GM06990 (cell line): ENCODE measurements at places on chromosomes 16 and 17.

- no peak for DNase-seq
Measured at GRCh38 chr16:84957792-84958191, 53.5 kb downstream of the ZDHHC7 start.

DNA sequence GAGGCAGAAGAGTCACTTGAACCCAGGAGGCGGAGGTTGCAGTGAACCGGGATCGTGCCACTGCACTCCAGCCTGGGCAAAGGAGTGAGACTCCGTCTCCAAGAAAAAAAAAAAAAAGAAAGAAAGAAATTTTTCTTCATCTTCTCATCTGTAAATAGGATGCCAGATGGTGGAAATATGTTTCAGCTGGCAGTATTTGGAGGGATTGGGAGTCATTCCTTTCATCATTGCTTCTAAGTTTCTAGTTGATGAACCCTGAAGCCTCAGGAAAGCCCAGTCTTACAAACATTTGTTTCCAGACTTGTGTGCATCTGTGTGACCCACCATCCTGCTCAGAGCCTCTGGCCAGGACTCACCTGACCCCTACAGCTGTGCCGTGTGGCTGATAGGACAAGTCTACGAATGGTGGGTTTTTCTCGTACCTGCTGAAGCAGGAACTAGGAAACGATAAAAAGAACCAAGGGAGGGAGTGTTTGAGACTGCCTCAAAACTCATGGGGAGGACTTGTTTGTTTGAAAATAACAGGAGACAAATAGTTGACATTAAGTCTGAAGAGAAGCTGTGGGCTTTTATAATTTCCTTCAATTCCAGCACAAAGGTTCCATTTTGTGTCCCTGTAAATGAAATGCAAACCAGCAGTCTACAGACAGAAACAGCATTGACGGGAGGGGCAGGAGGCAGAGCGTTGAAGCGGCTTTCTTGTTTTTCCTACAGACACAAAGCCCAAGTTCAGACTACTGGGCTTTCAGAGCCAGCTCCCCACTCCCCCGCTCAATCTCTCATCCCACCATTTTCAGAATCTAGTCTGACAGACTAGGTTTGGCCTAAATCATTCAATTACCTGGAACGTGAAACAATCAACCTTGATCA is 24.9 kb downstream of the CDRT4 start:
- no peak for DNase-seq

DNA sequence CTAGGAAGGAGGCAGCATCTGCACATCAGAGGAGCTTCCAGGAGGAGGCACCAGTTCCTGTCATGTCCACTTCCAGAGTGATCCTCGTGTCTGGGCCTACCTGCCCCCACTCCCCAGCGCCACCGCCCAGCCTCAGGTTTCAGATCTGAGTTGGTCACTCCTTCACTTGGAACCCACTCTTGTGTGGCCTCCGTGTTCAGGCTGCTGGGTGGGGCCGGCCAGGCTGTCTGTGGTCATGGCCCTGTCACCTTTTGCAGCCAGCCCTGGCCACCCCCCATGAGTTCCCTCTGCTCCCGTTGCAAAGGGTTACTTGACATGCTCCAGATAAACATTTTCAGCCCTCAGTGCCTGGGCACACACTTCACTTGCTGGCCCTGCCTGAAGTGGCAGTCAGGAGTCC is 26.6 kb upstream of the SPPL2C start:
- no peak for DNase-seq

DNA sequence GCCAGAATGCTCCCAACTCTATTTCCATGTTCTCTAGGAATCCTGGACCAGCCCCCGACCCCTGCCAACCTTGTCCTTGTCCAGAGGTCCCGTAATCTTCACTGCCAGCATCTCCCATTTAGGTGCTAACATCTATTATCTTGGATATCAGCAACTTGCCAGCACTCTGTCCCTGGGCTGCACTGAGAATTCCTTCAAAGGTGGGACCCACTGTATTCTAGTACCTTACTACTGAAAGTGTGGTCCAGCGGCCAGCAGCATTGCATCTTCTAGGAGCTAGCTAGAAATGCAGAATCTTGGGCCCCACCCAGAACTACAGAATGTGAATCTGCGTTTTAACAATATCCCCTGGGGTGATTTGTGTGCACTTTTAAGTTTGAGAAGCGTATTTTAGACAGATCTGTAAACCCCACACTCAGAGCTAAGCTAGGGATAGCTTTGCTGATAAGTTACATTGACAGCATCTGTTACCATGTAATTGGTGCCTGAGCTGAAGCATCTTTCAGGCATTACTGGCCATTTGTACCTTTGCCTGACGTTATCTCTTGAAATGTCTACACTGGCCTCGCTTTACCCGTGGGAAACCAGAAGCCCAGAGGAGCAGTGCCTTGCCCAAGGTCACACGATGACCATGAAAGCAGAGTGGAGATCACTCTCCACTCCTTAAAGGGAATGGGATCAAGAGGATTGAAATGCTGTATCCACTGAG is 8.3 kb downstream of the ABAT start:
- no peak for DNase-seq

DNA sequence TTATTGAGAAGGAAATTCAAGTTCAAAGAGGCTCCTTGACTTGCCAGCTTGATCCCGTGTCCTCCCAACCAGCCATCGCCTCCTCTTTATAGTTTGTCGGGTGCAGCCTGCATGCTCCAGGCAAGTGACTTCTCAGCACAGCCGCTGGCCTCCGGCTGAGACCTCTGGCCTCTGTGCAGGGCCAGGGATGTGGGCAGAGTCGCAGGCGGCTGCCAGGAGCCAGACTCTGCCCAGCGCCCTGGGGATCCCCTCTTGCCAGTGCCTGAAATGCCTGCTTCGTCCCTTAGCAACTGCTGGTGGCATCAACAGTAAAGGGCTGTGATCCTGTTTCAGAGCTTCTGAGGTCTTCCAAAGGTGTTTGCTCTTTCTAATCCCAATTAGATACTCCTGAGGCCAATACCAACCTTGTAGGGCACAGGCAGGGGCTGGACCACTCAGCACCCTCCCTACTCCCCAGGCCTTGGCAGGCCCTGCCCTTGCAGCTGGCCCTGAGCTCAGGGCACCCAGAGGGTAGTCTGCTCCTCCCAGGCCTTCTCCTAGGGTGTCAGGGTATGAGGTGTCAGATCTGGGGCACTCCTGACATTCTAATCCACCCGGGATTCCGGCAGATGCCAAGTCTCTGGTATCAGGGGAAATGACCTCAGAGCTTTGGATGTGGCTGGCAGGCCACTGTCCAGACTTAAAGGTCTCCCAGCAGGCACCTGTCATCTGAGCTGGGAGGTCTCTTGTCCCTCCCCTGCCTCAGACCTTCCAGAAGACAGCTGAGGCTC is 68.0 kb upstream of the SIAH1 start:
- no peak for DNase-seq

DNA sequence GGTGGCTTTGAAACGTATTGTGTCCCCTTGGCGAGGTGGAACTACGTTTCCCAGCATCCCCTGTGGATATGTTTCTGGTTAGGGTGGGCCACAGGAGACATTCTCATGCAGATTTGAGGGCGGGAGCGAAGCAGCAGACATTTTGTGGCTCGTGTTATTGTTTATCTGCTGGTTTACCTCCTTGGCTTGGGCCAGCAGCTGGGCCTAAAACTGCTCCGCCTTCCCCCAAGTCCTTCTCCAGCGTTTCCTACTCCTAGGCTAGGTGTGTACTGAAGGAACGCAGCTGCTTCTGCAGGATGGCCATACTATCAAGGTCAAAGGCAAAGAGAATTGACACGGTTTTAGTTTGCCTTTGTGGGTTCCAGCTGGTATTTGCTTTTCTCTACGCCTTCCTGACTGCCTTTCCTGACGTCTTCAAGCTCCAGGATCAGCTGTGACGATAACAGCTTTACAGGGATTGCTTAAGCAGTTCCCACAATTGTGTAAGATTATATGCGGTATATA is 17.2 kb upstream of the WSB1 start:
- DNase-seq, result no peak

- DNase-seq, result no peak
Measured at GRCh38 chr16:89094252-89094879, 714 bp downstream of the ACSF3 start.

- DNase-seq, result no peak
Measured at GRCh38 chr17:54102246-54102645, 279.5 kb downstream of the KIF2B start.

GRCh38 chr16:29676989-29677785 is 1.8 kb upstream of the QPRT start:
- DNase-seq, result no peak

DNA sequence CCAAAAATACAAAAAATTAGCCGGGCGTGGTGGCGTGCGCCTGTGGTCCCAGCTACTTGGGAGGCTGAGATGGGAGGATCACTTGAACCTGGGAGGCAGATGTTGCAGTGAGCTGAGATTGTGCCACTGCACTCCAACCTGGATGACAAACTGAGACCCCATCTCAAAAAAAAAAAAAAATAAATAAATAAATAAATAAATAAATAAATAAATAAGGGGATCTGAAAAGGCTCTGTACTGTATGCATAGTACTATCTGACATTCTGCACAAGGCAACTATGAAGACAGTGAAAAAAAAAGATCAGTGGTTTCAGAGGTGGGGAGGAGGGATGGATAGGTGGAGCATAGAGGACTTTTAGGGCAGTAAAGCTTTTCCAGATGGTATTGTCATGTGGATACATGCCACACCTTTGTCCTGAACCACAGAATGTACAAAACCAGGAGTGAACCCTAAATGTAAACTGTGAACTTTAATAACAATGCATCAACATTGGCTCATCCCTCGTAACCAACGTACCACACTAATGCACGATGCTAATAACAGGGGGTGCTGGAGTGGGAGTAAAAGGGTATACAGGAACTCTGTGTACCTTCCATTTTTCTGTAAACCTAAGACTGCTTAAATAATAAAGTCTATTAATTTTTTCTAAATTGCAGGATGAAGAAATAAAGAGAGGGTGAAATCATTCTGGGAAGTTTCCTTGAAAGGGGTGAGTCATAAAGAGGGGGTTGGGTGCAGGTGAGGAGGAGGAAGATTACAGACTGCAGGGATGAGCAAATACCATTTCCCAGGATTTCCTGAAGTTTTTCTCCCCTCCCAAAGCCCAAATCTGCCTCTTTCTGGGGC is 155.8 kb upstream of the SDK2 start:
- DNase-seq, result no peak

DNA sequence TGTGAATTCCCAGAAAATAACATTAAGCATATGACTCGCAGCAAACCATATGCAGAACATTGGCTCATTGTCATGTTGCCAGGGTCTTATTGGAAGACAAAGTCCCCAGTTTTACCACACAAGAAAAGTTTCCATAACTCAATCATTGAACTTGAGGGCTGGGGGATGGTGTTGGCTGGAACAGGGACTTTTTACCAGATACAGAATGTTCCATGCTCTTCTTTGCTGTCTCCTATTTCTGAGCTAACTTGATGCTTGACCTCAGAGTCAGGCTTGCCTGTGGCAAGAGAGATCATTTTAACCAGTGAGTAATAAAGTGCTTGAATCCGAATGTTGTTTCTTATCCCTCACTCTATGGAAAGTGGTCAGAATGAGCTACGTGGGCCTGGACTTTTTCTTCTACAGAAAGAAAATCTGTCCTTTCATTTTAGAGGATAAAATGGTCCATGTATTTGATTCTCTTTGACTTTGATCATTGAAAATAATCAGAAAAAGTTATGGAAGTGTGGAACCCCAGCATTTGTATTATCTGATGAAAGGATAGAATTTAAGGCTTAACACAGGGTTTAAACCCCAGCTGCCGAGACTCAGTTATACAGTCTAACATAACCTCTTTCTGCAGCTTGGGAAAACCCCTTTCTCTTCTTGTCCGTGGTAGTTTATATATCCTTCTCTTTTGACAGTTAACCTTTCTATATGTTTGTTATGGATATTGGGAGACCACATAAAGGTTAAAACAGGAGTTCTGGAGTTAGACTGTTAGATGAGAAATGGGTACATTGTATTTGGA is 67.0 kb downstream of the TUBD1 start:
- no peak for DNase-seq

- DNase-seq, result no peak
Measured at GRCh38 chr16:65278874-65279273, 157.0 kb upstream of the CDH11 start.

DNA sequence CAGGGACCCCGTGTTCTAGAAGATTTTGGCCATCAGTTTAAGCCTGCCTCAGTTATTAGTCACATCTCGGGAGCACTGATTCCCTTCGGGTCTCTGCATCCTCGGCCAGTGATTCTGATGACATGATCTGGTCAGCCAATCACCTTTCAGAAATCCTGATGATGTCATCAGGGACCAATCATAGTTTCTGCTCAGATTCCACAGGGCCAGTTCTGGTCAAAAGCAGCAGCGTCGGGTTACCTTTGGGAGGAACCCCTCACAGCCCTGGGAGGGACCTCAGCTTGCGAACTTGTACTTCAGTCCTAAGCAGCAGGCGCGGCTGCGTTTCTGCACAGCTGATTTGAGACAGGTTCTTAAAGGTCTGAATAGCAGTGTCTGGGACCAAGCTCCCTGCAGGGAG is 13.9 kb downstream of the KDM8 start:
- no peak for DNase-seq

DNA sequence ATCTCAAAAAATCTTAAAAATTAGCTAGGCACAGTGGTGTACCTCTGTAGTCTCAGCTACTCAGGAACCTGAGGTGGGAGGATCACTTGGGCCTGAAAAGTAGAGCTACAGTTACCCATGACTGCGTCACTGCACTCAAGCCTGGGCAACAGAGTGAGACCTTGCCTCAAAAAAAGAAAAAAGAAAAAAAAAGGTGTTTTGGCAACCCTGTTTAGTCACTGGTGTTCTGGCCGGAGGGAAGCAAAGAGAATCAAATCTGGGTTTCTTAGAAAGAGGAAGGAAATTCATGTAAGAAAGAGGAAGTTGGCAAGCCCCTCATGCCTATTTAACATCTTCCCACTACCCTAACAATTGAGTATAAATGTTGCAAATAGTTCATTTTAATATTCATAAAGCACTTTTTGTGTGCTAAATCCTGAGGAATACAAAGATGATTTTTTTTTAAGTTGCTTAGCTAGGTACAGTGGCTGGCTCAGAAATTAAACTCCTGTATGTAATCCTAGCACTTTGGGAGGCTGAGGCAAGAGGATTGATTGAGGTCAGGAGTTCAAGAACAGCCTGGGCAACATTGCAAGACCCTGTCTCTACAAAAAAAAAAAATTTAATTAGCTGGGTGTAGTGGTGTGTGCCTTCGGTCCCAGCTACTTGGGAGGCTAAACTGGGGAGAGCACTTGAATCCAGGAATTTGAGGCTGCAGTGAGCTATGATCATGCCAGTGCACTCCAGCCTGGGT is 6.5 kb upstream of the USP32 start:
- DNase-seq, result peak; percentile 58

- no peak for DNase-seq
Measured at GRCh38 chr16:27330542-27330941, 16.8 kb downstream of the IL4R start.
